Activated T-helper 1 cell treated with Interleukin-2 at 50 U/mL for 16 hours (primary cell): ENCODE measurements at places on chromosomes 7 and 10.

DNA sequence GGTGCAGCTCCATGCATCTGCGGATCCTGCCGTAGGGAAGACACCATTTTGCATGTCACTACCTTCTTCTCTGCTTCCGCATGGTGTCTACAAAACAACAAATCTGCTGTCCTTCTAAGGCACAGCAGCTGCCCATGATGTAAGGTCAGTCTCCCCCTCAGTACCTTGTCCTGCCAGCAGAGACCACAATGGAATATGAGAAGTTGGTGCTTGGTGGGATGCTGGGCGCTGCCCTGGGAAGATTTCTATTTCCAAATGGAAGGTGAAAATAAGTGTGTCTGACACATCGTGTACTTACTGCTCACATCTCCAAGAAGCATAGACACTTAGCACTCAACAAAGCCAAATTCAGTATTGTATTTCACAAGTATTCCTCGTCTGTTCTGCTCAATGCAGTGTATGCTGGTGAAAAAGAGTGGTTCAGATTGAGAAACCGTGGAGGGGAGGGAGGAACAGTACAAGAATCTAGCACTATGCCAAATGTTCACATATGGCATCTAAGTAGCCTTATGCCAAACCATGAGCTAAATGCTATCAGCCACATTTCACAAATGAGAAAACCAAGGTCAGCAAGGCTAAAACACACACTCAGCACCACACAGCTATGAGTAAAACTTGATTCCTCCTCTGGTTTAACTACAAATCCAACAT, 95.0 kb downstream of the GRB10 start:
- DNase-seq, result no peak

DNA sequence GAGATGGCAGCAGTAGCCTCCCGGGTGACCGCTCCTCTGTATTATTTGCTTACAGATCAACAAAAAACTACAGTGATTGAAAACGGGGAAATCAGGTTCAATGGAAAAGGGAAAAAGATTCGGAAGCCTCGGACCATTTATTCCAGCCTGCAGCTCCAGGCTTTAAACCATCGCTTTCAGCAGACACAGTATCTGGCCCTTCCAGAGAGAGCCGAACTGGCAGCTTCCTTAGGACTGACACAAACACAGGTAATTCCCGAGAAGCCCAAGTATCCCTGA, 2.2 kb downstream of the DLX6 start:
- no peak for DNase-seq

- DNase-seq, result no peak
Measured at GRCh38 chr7:116809636-116810266, 52.6 kb upstream of the CAPZA2 start.

GRCh38 chr10:6494936-6495592, 85.0 kb downstream of the PRKCQ start:
- no peak for DNase-seq

DNA sequence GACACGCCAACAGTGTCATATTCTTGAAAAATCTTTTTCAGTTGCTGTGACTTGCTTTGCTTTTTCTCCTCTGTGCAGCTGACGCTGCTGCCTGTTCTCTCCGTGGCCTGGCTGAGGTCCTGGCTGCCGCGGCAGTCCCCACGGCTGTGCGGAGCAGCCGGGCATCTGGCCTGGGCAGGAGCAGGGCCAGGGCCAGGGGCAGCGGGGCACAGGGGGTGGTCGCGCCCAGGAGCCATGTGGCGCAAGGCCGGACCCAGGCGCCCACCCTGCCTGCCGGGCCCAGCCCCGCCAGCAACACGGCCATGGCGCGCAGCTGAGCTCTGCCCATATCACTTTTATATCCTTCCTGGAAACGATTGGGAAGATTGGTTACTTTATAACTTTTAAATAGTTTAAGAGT, 109.4 kb upstream of the ACBD5 start:
- no peak for DNase-seq

DNA sequence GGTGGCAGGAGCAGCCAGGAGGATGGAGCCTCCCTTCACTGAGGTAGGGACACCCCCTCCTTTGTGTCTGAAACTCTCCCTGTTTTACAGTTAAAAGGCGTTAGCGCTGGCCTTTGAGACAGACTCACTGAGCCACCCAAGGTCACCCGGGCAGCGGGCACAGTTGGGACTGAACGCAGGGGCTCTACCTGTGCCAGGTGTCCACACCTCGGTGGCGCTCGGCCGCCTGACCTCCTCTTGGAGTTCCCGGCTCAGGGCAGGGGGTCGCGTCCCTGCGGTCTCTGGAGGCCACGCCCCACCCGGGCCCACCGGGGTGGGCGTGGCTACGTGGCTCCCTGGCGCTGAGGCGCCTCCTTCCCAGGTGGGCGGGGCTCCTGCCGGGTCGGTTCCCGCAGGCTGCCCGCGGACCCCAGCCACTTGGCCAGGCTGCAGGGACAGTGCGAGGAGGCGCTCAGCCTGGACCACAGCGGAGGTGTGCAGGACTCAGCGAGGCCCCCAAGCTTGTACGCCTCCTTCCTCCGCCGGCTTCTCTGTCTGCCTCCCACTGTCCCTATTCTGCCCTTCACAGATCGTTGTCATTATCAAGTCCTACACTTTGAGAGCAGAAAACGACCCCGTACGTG, 39.9 kb upstream of the LEP start:
- DNase-seq, result no peak
